Upper lobe of left lung (tissue), 6 donors: ENCODE measurements at places on chromosomes 12 and 14. TPM values are rescaled to one million over a fixed set of nuclear protein-coding genes. Genes with fewer than 3 reads are reported as not detected.

DNA sequence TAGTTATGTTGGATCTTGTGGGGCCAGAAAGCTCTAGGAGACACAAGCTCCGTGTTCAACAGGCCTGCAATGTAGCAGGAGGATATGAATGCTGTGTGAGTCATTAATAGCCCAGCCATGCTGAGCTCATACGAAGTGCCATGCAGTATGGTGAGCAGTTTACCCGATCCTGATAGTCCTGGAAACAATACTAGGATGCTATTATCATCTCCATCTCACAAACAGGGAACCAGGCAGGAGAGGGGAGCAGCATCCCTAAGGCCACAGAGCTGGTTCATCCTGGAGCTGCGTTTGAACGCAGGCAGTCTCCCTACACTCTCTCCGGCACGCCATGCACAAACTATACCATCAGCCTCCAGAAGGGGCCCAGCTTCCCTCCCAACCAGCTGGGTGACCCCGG is 20.5 kb downstream of the TTC7B start:
- no peak for DNase-seq
- no peaks in the 10 kb centered on the region for H3K27me3 ChIP-seq
- peak overlapping the region; percentile 24 for H3K27ac ChIP-seq
- peaks cover 22% of the 10 kb centered on the region for H3K4me1 ChIP-seq

GRCh38 chr12:106957583-106957982 is 1.9 kb downstream of the TMEM263 start:
- peak overlapping the region; percentile 91 for H3K4me3 ChIP-seq
- H3K4me1 ChIP-seq = peaks cover 27% of the 10 kb centered on the region
- H3K27me3 ChIP-seq = no peaks in the 10 kb centered on the region
- DNase-seq = no peak
- no peaks in the 10 kb centered on the region for H3K36me3 ChIP-seq

DNA sequence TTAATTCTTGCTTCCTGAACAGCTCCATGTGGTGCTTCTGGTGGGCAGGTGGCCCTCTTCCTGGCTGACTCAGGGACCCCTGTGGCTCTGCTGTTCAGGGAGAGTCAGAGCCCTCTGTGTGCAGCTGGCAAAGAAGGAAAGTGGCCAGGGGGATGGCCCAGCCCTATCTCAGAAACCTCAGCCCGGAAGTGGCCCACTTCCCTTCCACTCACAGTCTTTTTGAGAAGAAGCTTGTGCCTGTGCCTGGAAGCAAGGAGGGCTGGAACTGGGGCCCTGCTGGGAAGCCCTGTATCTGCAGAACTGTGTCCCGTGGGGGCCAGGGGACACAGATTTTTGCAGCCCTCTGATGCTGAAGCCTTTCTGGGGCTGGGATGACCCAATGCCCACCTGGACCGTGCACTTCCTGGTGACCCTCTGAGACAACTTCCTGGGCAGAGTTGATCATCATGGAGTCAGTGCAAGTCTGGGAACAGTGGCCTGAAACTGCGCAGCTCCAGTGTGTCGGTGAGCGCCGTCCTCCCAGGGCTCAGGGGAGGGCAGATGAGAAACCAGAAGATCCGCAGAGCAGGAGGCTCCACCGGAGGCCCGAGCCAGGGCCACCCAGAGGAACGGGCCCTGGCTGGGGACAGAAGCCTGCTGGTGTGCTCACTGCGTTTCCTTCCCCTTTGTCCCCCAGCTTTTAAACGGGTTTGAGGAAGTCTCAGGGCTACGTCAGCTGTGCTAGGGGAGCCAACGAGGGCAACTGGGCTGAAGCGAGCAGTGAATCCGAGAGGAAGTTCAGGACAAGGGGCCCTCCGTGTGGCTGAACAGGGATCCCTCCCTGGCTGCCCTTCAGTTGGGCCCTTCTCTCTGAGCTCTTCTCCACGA is 217.4 kb upstream of the RTL1 start:
- no peaks in the 10 kb centered on the region for H3K4me1 ChIP-seq
- peak overlapping the region; percentile 65 for H3K27ac ChIP-seq
- peak overlapping the region; percentile 24 for H3K4me3 ChIP-seq

- no peaks in the 10 kb centered on the region for H3K36me3 ChIP-seq
- no peaks in the 10 kb centered on the region for H3K27me3 ChIP-seq
- no peak for DNase-seq
- H3K27ac ChIP-seq = no peak overlapping the region
- no peaks in the 10 kb centered on the region for H3K4me1 ChIP-seq
Measured at GRCh38 chr12:115313929-115314328, 630.0 kb upstream of the TBX3 start.

DNA sequence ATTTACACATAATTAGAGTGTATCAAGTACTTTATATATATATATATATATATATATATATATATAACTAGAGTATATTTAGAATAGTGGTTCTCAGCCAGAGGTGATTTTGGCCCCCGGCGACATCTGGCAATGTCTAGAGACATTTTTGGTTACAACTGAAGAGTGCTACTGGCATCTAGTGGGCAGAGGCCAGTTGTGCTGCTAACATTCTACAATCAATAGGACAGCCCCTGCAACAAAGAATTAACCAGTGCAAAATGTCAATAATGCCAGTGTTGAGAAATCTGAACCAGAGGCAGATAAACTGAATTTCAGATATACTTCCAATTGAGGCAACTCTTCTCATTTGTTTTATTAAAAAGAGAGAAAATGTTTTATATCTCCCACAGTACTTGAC is 8.9 kb downstream of the GTF2A1 start:
- peak; percentile 26 for DNase-seq
- H3K27ac ChIP-seq = no peak overlapping the region
- no peaks in the 10 kb centered on the region for H3K36me3 ChIP-seq
- H3K4me3 ChIP-seq = no peak overlapping the region

DNA sequence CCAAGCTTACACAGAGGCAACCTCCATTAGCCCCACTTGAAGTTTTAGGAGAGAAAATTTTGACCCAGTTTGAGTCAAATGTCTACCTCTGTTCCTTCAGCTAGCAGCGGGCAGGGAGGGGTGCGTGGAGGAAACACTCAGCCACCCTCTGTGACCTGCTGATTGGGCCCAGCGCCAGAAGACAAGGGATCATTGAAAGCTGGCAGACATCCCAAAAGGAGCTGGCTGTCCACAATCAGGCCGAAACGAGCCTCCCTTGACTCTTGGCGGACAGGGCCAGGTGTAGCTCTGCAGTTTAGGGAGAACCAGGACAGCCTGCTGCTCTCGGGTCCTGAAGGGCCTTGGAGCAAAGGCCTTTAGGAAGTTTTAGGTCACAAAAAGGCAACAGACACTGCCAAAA is 41.3 kb downstream of the CD9 start:
- H3K27me3 ChIP-seq = no peaks in the 10 kb centered on the region
- H3K36me3 ChIP-seq = peaks cover 16% of the 10 kb centered on the region
- peaks cover 13% of the 10 kb centered on the region for H3K4me1 ChIP-seq
- no peak for DNase-seq
- H3K4me3 ChIP-seq = no peak overlapping the region

DNA sequence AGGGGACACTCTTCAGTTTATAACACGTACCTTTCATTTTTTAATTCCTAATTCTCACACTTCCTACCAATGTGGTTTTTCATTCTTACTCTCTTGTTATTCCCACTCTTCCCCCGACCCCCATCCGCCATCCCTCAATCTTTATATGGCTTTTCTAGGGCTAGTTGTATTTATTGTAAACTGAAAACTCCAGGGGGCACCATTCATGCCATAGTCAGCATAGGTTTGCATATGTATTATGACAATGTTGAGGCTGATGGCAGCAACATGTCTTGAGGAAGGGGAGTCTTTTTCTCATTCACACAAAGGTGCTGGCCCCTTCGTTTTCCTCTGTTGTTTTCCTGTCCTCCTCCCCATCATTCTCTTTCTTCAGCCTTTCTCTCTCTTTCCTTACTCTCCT is 27.7 kb upstream of the LTA4H start:
- DNase-seq = no peak
- H3K36me3 ChIP-seq = no peaks in the 10 kb centered on the region
- no peak overlapping the region for H3K27ac ChIP-seq
- H3K4me3 ChIP-seq = no peak overlapping the region
- H3K27me3 ChIP-seq = no peaks in the 10 kb centered on the region
- peaks cover 12% of the 10 kb centered on the region for H3K4me1 ChIP-seq

GRCh38 chr12:125981610-125982253 is 916.5 kb downstream of the AACS start:
- H3K36me3 ChIP-seq = no peaks in the 10 kb centered on the region
- no peak overlapping the region for H3K4me3 ChIP-seq
- H3K27me3 ChIP-seq = peaks cover 4% of the 10 kb centered on the region
- H3K27ac ChIP-seq = no peak overlapping the region
- no peaks in the 10 kb centered on the region for H3K4me1 ChIP-seq

- H3K4me1 ChIP-seq = peaks cover 7% of the 10 kb centered on the region
- no peaks in the 10 kb centered on the region for H3K36me3 ChIP-seq
- no peak overlapping the region for H3K27ac ChIP-seq
- DNase-seq = no peak
Measured at GRCh38 chr12:8991371-8992345, 2.3 kb downstream of the KLRG1 start.

DNA sequence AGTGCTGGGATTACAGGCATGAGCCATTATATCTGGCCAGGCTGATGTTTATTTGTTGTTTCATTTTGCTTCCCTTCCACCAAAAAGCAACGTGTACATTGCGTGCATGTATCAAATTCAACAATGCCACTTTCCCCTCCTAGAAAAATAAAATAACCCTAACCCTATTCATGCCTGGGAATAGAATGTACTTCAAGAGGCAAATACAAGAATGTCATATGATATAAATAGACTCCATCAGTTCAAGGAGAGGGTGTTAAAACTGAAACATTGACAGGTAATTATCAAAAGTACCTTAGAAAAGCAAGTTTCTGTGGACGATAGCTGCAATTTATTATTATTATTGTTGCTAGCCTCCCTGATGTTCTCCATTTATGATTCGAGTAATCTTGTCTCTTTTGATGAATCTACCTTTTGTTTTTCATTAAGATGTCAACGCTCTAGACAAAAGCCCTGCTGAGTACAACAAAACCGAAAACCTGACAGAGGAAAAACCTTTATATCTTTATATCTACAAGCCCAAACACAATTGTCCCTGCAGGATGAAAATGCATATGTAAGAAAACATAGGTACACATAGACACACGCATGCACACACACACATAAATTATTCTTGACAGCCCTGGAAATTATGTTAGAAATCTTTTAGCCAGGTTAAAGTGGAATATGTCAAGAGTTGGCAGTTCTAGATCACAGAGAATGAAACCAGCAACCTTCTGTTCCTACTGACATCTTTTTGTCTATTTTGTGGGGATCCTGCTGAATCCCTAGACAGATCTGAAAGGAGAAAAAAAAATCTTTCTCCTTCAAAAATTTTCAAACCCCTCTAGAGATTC is 98.9 kb downstream of the BTG1 start:
- DNase-seq = no peak
- no peak overlapping the region for H3K27ac ChIP-seq
- H3K27me3 ChIP-seq = no peaks in the 10 kb centered on the region

GRCh38 chr14:84090837-84091236 is 1439.1 kb upstream of the FLRT2 start:
- no peak overlapping the region for H3K27ac ChIP-seq
- no peaks in the 10 kb centered on the region for H3K27me3 ChIP-seq
- no peaks in the 10 kb centered on the region for H3K4me1 ChIP-seq
- no peaks in the 10 kb centered on the region for H3K36me3 ChIP-seq

DNA sequence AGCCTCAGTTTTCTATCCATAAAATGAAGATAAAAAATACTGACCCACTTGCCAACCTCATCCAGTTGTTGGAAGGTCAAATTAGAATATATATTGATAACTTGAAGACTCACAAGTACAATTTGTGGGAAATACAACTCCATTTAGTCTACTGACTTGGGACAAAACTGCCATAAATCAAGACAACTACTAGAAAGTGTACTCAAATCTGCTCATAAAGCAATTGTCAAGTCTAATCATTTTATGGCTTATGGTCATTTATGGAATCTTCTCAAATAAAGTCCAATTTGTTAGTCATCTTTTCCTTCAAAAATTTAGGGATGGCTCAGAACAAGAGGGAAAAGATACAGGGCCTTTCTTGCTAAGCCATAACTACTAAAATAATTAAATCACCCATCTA is 7.0 kb downstream of the BTG1 start:
- peak overlapping the region; percentile 100 for H3K27ac ChIP-seq
- no peaks in the 10 kb centered on the region for H3K27me3 ChIP-seq
- H3K4me1 ChIP-seq = peaks cover 40% of the 10 kb centered on the region
- peaks cover 25% of the 10 kb centered on the region for H3K36me3 ChIP-seq

GRCh38 chr12:62909340-62909739 is 25.6 kb downstream of the PPM1H start:
- H3K36me3 ChIP-seq = no peaks in the 10 kb centered on the region
- H3K4me1 ChIP-seq = no peaks in the 10 kb centered on the region
- H3K4me3 ChIP-seq = no peak overlapping the region
- no peaks in the 10 kb centered on the region for H3K27me3 ChIP-seq
- no peak for DNase-seq
- no peak overlapping the region for H3K27ac ChIP-seq

DNA sequence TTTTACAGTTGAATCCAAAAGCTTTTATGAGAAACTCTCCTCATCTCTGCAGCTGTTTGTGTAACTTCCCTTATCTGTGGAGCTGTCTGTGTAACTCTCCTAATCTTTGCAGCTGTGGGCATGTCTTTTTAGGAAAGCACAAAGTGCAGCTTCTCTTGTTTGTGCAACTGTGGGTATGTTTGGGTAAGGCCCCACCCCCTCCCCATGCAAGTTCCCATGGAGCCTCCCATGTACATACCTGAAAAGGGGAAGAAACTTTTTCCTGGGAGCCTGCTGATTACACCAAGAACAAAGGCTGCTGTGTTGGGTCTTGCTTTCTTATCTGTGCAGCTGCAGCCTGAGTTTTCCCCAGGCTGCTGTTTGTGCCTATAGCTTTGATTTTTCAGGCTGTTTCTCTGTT is 42.7 kb upstream of the CDKN3 start:
- H3K4me1 ChIP-seq = no peaks in the 10 kb centered on the region
- H3K36me3 ChIP-seq = no peaks in the 10 kb centered on the region
- no peak overlapping the region for H3K4me3 ChIP-seq
- no peaks in the 10 kb centered on the region for H3K27me3 ChIP-seq
- no peak for DNase-seq

GRCh38 chr12:64696080-64696741 is 63.0 kb downstream of the GNS start:
- H3K4me3 ChIP-seq = no peak overlapping the region
- DNase-seq = no peak
- no peaks in the 10 kb centered on the region for H3K36me3 ChIP-seq
- H3K27ac ChIP-seq = peak overlapping the region; percentile 27

DNA sequence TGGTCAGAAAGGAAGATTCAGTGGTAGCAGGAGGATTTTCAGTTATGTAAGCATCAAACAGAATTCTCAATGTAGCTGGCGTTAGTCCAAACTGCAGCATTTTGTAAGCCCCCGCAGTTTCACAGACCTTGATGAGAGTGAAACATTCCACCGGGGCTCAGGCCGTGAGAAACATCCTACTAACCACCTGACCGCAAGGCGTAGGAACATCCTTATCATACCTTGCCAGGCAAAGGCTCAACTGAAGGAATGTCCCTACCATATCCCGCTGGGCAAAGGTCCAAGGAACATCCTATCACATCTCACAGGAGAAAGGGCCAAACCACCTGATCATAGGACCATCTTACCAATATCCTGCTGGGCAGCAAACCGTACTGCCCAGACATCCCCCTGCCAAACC is 624.8 kb upstream of the TMEM132C start:
- no peak overlapping the region for H3K4me3 ChIP-seq
- no peaks in the 10 kb centered on the region for H3K27me3 ChIP-seq
- DNase-seq = no peak
- no peak overlapping the region for H3K27ac ChIP-seq
- H3K4me1 ChIP-seq = no peaks in the 10 kb centered on the region

Gene TPPP2
- not detected for total RNA-seq

Gene CSRP2
- 16.8 TPM for total RNA-seq

Gene GPD1
- total RNA-seq = 68.6 TPM

Gene SERPINA9
- total RNA-seq = 0.14 TPM

Gene KRT6A
- 4.5 TPM for total RNA-seq

Gene IGFBP6
- total RNA-seq = 34.3 TPM

Gene CLMN
- 9.7 TPM for total RNA-seq

Gene DPY19L2
- 3.3 TPM for total RNA-seq
